ENCODE measurements at places on chromosomes 11 and 22. TPM values are rescaled to one million over a fixed set of nuclear protein-coding genes. Genes with fewer than 3 reads are reported as not detected.

Gene KDELR3
- 22.1 TPM for total RNA-seq

Gene OR5M3
- total RNA-seq, result not detected

Gene SCT
- total RNA-seq, result not detected

Gene CDPF1
- 7.7 TPM for total RNA-seq

Measured in fibroblast of the aortic adventitia (primary cell).